Stimulated activated CD4-positive, alpha-beta T cell treated with anti-CD3 and anti-CD28 coated beads, Interleukin-1b, Interleukin-23, amount 100 ng/mL, for 4 hours (primary cell): ENCODE measurements at places on chromosomes 4 and X.

DNA sequence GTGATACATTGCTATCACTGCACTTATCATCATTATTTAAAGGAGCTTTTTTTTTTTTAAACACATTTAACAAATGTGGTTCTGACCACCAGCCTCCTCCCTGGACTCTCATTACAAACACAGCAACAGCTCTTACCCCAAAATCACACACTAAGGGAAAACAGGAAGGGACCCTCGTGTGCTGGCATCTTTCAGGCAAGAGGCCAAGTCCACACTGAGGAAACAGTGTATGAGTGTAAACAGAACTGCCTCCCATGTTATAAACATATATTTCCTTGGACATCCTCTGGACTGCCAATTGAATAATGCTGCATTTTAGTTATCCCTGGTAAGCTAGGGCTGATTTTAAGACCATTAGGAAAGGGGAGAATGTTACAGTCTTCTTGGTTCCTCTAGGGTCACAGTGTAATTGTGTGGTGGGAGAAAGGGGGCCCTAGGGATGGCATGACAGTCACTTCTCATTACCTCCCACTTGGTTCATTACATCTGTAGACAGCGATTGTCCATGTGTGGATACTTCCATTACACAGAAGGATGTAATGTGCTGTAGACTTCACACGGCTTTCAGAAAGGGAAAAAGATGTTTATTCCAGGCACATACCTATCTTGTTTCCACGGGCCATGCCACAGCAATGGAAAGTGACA lies 244.6 kb upstream of the TET2 start:
- no peak for DNase-seq

GRCh38 chrX:130834149-130834548 lies 68.9 kb downstream of the ENOX2 start:
- no peak for DNase-seq

DNA sequence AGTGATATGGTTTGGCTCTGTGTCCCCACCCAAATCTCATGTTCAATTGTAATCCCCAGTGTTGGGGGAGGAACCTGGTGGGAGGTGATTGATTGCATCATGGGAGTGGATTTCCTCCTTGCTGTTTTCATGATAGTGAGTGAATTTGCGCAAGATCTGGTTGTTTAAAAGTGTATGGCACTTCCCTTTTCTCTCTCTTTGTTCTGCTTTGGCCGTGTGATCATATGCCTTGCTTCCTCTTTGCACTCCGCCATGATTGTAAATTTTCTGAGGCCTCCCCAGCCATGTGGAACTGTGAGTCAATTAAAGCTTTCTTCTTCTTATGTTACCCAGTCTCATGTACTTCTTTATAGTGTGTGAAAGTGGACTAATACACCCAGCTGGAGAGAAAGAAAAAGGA lies 113.0 kb upstream of the AADAT start:
- no peak for DNase-seq

DNA sequence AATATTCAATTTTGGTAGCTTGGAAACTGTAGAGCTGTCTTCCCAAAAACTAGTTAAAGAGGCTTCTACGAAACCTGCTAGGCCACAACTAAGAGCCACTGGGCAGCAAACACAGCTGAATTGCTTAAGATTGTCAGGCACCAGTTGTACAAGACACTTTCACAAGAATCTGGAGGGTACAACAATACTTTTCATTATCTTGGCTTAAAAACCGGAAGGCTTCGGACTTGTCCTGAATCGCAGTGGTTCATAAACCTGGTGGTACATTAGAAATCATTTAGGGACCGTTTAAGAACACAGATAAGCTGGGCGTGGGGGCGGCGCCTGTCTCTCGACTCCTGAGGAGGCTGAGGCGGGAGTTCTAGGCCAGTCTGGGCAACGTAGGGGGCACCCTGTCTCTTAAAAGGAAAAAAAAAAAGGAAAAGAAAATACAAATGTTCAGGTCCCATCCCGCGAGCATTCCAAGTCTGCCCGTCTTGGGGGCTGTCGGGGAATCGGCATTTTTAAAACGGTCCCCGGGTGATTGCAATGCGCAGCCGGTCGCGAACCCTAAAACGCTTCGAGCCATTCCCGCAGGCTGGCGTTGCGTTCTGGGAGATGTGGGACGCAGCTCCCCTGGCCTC lies 763 bp downstream of the PYURF start:
- peak; percentile 5 for DNase-seq

DNA sequence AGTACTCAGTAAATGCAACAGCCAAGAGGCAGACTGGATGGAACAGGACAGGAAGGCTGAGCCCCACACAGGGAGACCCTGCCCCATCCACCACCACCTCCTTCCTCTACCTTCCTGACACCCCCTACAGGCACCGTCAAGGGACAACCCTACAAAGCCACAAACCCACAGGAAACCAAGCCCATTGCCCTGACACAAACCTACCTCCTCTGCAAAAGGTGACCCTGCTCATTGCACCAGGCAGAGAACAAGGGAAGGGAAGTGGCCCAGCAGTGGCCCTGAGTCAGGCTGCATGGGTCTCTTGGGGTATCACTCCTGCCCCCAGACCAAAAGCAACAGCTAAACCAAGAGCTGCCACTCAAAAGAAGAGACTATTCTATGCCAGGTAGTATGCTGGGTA lies 21.0 kb downstream of the JAKMIP1 start:
- no peak for DNase-seq

DNA sequence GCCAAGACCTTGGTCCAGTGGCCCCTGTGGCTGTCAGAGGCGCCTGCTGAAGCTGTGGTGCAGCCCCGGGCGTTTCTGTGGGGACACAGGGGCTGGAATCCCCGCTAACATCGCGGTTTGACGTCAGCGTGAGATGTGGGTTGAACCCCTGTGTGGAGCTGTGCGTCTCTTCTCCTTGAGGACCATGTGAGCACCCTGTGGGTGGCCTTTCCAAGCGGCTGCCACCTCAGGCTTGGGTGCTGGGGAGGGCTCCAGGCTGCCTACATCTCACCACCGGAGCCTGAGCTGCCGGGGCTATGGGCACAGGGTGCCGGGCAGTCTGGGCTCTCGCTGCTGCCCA lies 27.7 kb downstream of the UVSSA start:
- no peak for DNase-seq

DNA sequence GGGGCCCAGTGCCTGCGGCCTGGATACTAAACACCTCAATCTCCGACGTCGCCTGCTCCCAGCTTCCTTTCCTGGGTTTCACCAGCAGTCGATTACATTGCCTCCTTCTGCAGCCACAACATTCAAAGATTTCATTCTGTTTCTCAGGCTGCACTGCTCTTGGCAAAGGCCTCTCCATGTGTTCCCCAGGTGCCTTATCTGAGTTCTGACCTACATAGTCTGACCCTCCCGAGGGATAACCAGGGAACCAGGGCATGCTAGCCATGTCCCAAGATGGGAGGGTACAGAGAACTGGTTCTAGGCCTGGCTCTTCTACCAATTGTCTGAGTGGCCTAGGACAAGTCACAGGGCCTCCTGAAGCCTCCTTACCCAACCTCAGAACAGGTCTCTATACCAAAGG lies 62.2 kb upstream of the ACSL1 start:
- DNase-seq, result no peak

- no peak for DNase-seq
These were observed 9.9 kb downstream of the PRDM8 start for GRCh38 chr4:80207172-80207583.

GRCh38 chr4:3720466-3720865 lies 45.7 kb upstream of the ADRA2C start:
- no peak for DNase-seq
